NCI-H69 (cell line): ENCODE measurements at places on chromosomes 5 and 9.

DNA sequence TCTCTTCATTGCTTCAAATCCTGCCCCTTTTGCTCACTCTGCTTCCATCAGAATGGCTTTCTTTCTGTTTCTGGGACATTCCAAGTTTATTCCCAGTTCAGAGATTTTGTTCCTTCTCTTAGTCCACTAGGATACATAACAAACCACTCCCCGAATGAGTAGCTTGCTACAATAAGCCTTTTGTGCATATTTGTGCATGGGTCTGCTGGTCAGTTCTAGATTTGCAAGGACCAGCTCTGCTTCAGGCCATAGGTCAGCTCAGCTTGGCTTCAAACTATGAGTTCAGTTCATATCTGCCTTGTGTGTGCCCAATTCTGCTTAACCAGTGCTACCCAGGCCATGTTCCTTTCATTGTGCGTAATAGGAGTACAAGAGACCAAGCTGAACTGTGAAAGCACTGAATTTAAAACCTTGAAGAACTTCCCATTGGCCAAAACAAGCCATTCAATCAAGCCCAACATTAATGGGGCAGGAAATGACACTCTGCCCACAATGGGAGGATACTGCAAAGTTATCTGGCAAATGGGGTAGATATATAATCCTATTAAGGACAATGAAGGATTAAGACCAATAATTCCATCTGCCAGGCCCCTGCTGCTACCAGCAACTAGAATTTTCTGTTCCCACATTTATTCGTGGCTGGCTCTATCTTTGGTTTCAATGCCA, 328.8 kb downstream of the PRELID2 start:
- no peak for DNase-seq

DNA sequence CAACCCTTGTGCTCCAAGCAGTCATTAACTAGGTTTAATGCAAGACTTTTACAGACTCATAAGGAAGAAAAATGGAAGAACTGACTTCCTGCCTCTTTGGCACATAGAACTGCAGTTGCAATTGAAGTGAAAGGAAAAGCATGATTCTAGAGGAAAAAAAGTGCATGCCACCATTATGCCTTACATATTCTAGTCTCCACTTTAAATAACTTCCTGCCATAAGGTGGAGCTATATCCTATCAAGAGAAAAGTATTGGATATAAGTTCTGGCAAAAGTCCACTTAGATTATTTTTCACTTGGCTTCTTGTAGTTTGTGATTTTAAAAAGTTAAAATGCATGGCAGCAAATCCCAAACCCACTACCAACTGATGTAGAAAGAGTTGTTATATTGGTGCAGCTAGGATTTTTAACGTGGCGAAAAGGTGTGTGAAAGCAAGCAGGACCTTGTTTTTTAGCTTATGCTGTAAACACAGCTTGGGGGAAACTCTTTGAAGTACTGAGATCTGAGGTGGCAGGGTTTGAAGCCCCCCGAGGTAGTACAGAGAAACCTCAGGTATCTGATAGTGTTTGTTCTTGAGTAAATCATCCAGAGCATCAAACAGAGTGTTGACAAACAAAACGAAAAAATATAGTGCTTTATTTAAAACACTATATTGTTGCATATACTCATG, 117.9 kb downstream of the ANXA1 start:
- peak; percentile 46 for DNase-seq

- DNase-seq, result no peak
Observed at GRCh38 chr9:88927510-88927909, 63.8 kb upstream of the S1PR3 start.

- no peak for DNase-seq
Observed at GRCh38 chr5:33102551-33102950, 338.2 kb upstream of the TARS1 start.

GRCh38 chr9:135366104-135366503, 113.5 kb upstream of the PPP1R26 start:
- no peak for DNase-seq

DNA sequence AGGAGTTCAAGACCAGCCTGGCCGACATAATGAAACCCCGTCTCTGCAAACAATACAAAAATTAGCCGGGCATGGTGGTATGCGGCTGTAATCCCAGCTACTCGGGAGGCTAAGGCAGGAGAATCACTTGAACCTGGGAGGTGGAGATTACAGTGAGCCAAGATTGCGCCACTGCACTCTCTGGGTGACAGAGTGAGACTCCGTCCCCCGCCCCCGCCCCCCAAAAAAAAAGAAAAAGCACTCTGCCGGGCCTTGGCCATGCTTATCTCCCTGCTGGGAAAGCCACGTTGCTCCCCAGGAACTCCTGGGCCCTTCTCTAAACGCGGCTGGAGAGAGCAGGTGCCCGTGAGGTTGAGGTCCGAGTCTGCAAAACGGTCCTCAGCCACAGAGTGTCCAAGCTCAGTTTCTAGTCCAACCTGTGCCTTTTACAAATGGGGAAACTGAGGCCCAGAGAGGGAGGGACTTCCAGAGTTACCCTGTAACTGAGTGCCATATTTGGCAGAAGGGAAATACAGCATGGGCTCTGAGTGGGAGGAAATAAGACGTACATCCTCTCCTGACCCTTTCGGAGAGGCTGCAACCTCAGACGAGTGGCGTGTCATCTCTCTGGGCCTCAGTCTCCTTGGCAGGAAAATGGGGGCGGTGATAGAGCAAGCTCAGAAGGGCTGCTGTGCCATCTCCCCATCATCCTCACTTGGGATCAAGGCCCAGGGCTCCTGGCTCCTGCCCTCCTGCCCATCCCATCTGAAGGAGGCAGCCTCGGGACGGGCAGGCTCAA, 6.6 kb upstream of the PHYHD1 start:
- no peak for DNase-seq

GRCh38 chr9:120892748-120893610, 16.0 kb upstream of the PHF19 start:
- peak; percentile 27 for DNase-seq
